RPMI8226 (cell line): ENCODE measurements at places on chromosomes 11 and 22.
A peak's percentile ranks its signal among the peaks of the same experiment; 100 is the strongest.

GRCh38 chr11:112961751-112962578 is 745 bp downstream of the NCAM1 start:
- DNase-seq, result peak; percentile 60

DNA sequence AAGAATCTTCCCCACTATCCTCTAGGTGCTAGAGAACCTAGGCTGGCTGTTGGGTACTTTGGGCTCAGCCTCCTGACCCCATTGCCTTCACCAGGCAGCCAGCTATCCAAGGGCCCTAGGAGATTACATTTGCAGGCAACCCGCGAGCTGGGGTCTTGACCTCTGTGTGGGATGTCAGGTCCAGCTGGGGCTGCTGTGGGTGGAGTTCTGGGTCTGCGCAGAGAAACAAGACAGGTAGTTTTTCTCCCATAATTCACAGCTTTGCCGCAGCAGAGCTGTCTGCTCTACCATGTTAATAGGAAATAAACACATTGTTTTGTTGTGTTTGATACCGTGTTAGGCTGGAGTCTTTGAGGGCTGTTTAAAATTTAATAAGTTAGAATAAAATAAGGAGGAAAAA is 142.8 kb upstream of the PLET1 start:
- no peak for DNase-seq

GRCh38 chr11:116330439-116331185 is 442.2 kb downstream of the BUD13 start:
- DNase-seq, result no peak

DNA sequence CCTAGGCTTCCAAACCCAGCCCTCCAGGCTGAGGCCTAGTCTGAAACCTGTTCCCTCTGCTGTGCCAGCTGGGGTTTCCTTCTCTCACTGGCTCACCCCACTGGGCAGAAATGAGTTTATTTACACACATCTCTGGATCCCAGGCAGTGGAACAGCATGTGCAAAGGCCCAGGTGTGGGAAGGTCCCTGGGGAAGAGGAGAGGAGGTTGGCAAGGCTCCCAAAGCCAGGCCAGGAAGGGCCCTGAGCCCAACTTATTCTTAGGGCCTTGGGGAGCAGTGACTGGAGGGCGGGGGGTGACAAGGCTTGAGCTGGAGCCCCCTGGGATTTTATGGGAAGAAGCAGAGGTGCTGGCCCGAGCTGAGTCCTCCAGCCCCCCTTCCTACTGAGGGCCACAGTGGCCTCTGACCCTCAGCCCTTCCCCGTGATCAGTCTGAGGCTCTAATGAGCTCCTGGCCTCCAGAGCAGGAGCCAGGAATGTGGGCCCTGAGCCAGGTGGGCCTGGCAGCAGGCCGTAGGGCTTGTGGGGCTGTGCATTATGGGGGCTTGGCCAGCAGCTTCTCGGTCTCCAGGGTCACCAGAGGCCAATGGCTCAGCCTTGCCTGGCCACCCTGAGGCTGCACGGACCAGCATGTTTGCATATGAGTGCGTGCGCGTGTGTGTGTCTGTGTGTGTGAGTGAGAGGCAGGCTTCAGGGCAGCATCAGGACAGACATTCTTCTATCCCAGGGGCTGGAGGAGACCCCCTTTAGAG is 2.9 kb downstream of the MYO7A start:
- DNase-seq, result no peak

DNA sequence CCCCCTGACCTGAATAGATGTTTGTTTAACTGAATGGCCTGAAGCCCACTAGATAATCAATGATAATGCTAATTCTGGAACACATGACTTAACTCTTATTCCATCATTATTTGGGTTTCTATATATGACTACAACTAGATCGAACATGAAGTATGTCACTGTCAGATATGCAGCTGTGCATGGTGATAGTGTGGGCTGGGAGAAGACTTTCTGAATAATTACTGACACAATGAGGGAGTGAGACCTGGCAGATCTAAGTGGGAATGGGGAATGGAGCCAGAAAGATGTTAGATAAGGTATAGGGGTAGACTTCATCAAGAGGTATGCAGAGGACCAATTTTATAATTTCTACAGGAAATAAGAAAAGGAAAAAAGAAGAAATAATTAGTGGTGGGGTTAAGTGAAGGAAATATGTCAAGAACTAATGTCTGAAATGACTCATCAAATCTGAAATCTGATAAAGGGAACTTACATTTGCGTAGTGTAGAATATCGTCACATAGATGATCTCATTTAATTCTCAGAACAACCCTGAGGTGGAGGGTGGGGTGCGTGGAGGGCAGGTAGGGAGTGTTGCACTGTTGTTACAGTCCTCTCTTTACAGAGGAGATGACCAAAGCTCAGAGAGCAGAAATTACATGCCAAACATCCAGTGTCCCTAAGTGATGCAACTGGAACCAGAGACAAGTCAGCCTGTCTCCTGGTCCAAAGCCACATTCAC is 68.2 kb upstream of the EED start:
- DNase-seq, result no peak

- DNase-seq, result no peak
Observed at GRCh38 chr22:45102896-45103420, 60.8 kb upstream of the NUP50 start.
